Stimulated activated CD8-positive, alpha-beta memory T cell treated with anti-CD3 and anti-CD28 coated beads, Interleukin-4, amount 100 ng/mL, for 1 hour (primary cell): ENCODE measurements at places on chromosomes 4 and X.

GRCh38 chrX:20132666-20133065, 9.0 kb downstream of the EIF1AX start:
- DNase-seq = no peak

DNA sequence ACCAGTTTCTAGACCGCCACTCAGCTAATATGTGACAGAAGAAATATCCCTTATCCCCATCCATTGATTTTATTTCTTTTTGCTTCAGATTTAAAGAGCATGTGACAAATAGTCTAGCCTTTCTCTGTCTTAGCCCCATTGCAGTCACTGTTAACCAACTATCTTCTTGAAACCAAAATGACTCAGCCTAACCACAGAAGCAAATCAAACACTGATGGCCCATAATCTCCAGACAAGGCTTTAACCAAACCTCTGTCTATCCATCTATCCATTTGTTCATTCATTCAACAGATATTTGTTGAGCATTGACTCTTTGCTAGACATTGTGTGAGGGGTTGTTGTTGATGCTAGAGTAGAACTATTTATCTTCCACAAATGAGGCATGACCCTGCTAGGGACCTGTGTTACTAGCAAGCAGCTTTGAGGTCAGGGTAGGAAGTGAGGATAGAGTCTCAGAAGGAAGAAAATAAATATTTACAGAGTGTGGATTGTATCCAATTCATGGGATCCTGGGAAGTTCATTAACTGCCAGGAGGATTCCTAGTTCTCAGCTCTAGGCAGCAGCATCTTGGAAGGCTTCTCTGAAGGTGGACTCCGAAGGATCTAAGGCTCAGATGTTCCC, 22.5 kb downstream of the HNRNPH2 start:
- DNase-seq = no peak

- no peak for DNase-seq
Measured at GRCh38 chr4:162847945-162848549, 318.6 kb downstream of the NAF1 start.

DNA sequence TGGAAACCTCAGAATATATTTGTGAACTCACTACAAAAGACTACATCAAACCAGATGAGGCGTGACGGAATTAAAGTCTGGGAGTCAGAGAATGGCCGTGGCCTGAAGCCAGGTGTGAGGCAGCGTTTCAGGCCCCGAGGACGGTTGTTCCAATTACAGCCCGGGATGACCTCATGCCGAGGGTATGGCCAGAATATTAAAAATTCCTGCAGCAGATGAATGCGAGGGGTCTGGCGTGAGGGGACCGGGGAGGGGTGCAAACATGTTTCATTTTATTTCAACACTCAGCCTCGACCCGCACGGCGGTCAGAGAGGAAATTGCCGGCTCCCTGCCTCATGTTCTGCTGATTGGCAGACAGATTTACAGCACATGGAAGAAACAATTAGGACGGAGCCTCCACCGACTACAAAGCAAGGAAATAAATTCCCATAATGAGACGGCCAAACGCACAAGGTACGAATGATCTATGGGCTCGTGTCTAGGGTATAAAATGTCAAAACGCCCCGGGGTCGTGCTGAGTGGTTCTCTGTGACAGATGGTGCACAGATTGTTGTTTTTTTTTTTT, 289.7 kb downstream of the SHOX start:
- DNase-seq = no peak

GRCh38 chr4:68462691-68463090, 15.4 kb downstream of the TMPRSS11E start:
- DNase-seq = no peak

DNA sequence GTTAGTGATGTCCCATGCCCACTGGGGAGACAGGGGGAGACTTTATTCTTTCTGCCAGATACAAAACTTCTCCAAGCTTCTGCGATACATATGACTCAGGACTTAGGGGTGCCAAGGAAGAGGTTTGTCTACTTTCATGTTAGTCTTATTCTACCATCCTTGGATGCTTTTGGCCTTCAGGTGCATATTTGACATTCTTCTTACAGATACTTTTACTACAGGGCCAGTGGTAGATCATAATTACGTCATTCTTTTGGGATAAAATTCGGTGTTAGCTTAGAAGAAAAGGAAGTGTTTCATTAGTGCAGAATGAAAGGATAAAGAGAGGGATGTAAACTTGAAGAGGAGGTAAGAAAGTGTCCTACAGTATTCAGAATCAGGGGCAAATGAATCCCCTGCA, 245.2 kb downstream of the THOC2 start:
- DNase-seq = no peak

DNA sequence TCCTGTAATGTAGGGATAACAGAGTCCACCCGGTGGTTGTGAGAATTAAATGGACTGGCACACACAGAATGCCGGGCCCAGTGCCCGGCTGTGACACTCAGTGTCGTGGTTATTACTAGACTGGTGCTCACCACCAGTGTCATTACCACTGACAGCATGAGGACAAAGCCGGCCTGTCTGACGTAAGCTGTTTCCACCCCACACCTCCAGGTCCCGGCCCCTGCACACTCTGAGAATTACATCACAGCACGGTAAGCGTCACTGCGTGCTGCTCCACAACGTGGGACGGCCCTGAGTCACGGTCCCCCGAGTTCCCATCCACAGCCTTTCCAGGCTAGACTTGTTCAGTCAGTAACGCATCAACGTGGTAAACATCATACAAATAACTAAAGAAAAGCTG, 22.9 kb downstream of the FAT1 start:
- no peak for DNase-seq

- DNase-seq = no peak
Measured at GRCh38 chr4:139533511-139533910, 22.5 kb downstream of the SETD7 start.

DNA sequence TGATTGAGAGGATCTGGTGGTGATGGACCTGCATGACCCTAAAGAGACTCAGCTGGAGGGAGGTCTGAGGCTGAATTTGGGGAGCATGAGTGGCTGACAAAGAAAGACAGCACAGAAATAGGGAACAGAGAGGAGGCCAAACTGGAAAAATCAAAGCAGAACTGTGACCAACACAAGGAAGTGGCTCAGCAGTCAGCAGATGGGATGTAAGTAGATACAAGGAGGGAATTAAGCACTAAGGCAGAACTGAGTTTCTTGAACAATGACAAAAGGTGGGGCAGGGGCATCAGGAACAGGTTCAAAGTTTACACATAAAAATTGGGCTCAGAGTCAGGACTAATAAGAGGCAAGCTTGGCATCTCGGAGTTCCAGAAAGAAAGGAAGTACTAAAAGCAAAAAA, 144.3 kb upstream of the KLF3 start:
- DNase-seq = no peak

DNA sequence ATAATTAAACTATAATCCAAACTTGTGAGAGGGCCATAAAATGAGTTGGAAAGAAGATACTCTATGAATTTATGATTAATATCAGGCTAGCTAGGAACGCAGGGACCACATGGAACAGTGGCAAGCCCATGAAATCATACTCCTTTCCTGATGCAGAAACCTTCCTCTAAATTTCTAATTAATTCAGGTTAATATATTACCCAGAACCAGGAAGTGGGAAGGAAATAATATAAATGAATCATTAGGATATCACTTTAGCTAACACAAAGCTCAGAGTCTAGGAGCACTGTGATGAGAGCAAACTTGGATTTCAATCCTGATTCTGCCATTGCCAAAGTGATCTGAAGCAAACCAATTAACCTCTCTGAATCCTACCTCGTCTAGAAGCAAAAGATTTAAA, 68.0 kb downstream of the IQCM start:
- no peak for DNase-seq

DNA sequence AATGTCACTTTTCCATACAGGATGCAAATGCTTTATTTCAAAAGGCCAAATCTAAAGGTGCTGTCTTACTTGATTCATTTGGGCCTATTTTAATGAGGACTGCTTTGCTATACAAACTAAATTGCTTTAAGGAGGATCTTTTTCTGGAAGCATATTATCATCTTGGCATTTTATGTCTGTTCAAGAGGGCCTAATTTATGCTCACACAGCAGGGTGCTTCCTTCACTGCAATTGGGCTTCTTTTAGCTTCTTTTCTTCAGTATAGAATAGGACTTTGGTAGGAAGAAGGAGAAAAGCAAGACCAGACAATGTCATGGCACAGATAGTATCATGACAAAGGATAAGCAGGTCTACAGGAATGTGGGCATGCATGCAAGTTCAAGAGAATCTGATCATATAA, 222.4 kb upstream of the ANKRD50 start:
- no peak for DNase-seq

DNA sequence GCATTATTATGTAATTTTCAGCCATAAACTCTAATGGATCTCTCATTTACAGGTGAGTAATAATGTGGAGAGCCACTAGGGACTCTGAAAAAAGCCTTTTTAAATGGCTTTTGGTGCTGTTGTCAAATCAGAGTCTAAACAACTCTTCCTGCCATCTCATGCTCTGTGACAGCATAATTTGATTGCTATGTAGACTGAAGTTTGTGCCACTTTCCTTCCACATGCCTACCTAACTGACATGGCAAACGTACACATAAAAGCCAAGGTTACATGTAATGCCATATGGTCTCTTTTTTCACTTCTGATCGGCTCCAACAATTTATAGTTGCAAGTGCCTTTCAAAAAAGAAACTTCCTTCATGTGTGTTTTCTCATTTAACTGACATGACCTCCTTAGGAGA, 94.3 kb downstream of the SH2D1A start:
- no peak for DNase-seq

- DNase-seq = no peak
Measured at GRCh38 chrX:96004386-96004785, 680.3 kb upstream of the DIAPH2 start.

DNA sequence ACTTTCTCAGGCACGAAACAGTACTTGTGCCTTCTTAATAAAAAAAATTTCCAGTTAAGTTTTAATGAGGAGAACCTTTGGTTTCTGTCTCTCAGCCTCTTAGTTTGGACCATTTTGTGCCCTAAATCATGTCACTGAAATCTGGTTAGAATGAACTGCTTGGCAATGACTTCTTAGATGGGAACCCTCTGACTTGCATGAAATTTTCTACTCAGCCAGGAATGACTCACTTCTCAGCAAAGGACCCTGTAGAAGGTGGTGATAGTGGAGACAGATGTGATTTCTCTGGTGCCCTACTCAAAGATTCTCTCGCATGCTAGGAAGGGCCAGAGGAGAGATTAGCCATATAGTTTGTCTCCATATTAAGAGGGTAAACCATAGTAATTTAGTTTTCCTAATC, 50.5 kb downstream of the RASL11B start:
- no peak for DNase-seq
